ENCODE measurements at places on chromosomes 12 and 14.

DNA sequence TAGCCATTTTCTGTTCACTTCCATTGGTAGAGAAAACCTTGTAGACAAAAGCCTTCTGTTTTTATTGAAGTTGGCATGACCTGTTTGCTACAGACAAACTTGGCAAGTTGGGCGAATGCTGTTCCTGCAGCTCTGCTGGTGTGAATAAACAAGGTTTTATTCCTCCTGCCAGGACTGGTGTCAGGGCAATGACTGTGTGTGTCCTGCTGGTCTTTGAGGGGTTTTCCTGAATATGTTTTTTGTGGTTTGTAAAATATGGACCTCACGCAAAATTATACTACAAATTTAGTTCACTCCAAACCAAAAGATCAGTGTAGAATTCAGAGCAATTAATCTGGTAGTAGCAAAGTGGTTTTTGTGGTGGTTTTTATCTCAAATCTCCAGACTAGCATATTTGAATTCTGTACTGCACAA, 140.8 kb downstream of the ERC1 start:
- DNase-seq, result no peak

DNA sequence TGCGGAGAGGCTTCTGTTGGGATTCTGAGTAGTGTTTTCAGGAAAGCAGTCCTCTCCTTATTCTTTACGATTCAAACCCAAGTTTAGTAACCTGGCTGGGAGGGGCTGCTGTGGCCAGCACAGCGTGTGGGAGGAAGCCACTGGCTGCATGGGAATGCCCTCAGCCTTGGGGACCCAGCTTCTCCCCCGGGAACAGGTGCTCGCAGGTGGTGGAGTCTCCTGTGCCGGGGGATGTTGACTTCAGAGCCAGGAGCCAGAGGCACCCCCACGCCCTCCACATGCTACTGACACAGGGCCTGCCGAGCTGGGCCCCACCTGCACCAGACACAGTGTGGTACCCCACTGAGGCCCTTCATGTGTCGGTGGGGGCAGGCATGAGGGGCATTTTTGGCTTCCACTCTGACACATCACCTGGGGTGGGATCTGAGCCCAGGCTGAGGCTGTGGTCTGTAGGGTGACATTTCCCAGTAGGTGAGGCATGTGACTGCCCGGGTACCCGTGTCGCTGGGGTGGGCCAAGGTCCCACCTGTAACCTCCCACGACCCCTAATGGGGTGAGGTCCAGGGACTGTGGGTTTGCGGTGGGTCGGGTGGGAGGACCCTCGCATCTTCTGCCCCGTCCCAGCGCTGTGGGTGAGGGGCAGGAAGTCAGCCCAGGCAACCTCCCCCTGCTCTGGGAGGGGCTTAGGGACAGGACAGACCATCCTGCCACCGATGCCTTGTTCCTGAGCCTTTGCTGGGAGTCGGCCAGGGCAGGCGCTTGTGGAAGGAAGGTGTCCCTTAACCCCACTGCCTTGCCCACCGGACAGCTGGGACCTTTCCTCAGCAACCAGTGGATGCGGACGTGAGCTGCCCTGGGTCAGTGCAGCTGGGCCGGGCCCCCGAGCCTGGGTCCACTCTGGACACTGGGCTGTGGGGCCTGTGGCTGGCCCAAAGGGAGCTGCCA, 26.5 kb downstream of the MTA1 start:
- no peak for DNase-seq

GRCh38 chr12:90826036-90826435, 128.9 kb downstream of the CCER1 start:
- no peak for DNase-seq

DNA sequence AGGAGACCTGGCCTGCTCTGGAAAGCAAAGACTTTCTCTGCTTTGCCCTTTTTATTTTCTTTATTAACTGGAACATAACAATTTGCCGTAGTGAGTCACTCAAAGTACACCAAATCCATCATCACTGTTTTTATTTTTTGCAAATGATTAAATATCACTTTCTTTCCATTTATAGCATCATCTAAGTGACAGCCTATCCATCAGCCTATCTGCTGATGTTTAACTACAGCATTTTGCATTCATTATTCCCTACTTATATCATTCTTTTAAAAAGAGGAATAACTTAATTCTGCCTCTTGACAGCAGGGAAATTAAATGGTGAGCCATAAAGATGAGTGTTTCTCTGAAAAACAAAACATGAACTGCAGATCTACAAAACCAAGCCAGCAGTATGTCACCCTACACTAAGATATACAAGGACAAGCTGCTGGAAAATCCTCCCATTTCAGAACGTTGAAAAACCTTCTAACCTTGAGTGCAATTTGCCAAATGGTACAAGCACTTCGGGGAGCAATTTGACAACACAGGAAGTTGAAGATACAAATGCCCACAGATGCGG, 821.3 kb upstream of the TMEM132C start:
- DNase-seq, result no peak

GRCh38 chr12:75341873-75342272, 7.4 kb downstream of the GLIPR1L1 start:
- DNase-seq, result no peak

DNA sequence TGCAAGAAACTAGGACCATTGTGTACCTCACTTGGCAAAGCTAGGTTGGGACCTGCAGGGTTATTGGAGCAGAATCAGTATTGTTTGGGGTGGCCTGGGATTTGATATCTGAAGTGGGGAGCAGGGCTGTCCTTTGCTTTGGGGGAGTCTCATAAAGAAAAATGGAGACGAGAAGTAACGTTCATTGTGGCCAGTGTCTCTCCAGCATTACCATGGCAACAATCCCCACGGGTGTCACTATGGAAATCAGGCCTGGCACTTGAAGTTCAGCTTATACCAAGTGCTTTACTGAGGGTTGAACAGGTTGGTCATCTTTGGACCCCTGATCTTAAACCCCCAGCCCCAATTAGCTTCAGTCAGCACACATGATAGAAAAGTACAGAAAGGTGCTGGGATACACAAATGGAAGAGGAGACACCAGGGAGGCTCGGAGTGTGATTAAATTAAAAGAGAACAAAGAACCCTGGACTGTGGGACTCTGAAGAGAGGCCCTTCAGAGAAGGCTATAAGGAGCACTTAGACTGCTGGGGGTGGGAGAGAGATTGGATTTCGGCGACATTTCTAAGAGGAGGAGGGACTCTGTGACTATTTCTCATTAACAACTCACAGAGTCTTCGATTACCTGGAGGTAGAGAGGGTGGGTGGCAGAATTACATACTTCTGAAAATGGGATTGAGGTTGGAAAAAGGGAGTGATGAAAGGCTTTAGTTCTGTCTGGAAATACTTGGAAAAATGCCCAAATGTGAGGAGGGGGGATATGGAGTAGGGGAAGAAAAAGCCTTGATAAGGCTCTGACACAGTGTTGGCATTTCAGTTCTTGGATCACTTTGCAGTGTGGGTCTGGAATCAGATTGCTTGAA, 3.7 kb downstream of the KIF5A start:
- DNase-seq, result no peak

GRCh38 chr12:94082690-94083089, 65.7 kb upstream of the PLXNC1 start:
- DNase-seq, result no peak

GRCh38 chr12:78964521-78964920, 99.9 kb downstream of the SYT1 start:
- DNase-seq, result no peak

GRCh38 chr12:51439330-51439729, 14.7 kb downstream of the SLC4A8 start:
- no peak for DNase-seq

DNA sequence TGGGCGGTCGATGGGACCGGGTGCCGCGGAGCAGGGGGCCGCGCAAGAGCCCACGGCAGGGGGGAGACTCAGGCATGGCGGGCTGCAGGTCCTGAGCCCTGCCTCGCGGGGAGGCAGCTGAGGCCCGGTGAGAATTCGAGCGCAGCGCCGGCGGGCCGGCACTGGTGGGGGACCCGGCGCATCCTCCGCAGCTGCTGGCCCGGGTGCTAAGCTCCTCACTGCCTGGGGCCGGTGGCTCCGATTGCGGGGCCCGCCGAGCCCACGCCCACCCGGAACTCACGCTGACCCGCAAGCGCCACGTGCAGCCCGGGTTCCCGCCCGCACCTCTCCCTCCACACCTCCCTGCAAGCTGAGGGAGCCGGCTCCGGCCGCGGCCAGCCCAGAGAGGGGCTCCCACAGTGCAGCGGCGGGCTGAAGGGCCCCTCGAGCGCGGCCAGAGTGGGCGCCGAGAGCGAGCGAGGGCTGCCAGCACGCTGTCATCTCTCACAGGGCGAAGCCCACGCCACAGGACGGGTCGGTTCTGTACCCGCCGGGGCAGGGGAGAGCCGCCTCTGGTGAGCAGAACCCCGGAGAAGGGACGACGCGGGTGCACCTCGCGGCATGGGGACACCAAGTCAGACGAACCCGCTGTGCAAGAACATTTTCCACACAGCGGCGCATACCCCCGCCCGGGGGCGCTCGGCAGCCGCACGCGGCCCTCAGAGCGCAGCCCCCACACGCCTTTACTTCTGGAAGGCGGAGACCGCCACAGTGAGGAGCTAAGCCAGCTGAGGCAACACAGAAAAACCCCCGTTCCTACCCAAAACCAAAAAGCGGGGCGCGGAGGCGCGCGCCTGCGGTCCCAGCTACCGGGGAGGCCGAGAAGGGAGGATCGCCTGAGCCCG, 1.2 kb upstream of the SIVA1 start:
- no peak for DNase-seq

DNA sequence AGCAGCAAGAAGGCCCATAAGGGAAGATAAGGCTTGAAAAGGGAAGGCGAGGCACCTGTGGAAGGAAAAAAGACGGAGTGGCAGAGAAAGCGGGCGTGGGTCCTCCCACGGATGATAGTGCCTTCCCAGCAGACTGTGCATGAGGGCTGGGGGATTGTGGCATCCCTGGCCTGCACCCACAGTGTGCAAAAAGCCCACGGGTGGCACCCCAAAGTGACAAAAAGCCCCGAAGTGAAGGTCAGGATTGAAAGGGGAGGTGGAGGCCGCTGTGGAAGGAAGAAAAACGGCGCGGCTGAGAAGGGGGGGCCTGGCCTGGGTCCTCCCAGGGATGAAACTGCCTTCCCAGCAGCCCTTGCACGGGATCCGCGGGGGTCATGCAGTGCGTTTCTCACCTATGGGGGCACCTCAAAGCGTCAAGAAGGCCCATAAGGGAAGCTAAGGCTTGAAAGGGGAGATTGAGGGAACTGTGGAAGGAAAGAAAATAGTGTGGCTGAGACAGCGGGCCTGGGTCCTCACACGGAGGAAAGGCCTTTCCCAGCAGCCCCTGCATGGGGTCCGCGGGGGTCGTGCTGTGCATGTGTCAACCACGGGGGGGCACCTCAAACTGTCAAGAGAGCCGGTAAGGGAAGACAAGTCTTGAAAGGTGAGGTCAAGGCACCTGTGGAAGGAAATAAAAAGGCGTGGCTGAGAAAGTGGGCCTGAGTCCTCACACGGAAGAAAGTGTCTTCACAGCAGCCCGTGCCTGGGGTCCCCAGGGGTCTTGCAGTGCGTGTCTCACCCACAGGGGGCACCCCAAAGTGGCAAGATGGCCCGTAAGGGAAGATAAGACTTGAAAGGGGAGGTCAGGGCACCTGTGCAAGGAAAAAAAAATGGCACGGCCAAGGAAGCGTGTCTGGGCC, 274.1 kb downstream of the ALG10 start:
- no peak for DNase-seq

DNA sequence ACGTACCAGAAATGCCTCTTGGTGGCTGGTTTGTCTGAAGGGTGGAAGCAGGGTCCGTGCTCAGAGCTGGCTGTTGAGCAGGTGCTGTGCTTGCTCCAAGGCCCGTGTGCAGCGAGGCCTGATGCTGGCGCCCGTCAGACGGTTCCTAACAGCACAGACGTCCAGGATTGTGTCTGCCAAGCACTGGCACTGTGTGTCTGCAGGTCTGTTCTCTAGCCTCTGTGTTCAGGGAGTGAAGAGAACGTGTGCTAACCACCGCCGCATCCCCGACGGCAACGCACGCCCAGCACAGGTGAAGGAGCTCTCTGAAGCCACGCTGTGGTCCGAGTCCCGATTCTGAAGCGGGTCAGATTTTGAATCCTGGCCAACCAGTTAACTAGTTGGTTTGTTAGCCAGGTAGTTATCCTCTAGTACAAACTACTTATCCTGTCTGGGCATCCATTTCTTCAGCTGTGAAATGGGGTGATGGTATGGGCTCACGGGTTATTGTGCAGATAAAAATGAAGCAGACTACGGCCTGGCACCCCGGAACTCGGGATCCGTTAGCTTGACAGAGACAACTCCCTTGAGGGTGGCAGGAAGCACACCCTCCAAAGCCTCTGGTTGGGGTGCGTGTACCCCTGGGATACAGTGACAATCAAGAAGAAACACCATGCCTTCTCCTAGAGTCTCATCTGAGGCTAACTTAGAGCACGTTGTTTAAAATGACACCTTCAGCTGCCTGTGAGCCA, 18.6 kb upstream of the TDRD9 start:
- no peak for DNase-seq

GRCh38 chr14:36773558-36773957, 111.9 kb downstream of the PAX9 start:
- no peak for DNase-seq

- DNase-seq, result no peak
Measured at GRCh38 chr12:124551268-124552144, 15.9 kb downstream of the NCOR2 start.

DNA sequence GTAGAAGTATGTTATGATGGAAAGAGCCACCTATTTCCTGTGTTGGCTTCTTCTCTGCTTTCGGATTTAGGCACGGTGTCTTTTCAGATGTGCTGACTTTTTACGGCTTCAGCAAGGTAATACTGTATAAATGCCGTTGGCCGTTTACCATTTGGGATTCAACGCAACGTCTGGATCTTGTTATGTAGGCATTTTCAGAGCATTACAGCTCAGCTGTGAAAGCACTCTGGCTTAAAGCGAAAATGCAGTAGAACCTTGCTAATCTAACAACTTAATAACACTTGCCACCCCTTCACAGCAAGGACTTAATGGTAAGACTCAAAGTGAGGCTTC, 229.9 kb downstream of the EFCAB11 start:
- no peak for DNase-seq

GRCh38 chr12:108527166-108527496, 12.1 kb downstream of the FICD start:
- DNase-seq, result no peak

- DNase-seq, result no peak
Measured at GRCh38 chr12:53224897-53225634, 6.9 kb downstream of the RARG start.

GRCh38 chr14:81353691-81354323, 46.3 kb downstream of the STON2 start:
- no peak for DNase-seq

GRCh38 chr12:42538203-42538602, 51.3 kb downstream of the PRICKLE1 start:
- no peak for DNase-seq

All from amniotic stem cell (primary cell).